ENCODE measurements at places on chromosomes 5 and 9.

DNA sequence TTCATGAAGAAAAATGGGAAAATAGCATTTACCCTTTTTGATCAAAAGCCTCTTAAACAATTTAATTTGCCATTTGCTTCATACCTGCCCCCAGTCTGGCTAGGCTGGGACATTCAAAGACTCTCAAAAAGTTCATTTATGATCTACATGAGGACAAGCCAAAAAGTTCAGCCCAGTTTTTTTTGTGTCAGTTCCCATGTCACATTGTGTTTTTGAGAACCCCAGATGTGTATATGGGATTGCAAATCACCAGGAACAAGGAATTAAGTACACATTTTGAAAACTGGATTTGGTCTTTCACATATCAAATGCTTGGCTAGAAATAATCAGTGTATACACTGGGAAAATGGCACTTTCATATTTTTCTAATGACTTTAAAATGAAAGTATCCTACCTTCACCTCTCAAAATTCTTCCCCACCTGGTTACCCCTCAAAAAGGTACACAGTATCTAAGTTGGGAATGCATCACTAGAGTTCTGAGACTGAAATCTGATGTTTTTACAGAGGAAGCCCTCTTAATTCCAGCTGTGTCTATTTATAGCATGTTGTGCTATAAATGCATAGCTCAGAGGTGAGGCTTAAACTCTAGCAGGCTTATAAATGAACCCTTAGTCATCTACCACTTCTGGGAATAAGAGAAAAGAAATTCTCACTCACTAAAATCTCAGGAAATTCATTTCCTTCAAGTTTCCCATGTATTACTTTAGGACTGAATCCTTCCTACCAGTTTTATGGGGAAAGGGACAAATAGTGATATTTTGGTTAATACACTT is 9.3 kb downstream of the STOM start:
- DNase-seq, result peak; percentile 84

- peak; percentile 37 for DNase-seq
These were observed 268.6 kb downstream of the SEC61B start for GRCh38 chr9:99490729-99491128.

- peak; percentile 32 for DNase-seq
These were observed 51.5 kb upstream of the RNU6ATAC start for GRCh38 chr9:134215699-134216448.

DNA sequence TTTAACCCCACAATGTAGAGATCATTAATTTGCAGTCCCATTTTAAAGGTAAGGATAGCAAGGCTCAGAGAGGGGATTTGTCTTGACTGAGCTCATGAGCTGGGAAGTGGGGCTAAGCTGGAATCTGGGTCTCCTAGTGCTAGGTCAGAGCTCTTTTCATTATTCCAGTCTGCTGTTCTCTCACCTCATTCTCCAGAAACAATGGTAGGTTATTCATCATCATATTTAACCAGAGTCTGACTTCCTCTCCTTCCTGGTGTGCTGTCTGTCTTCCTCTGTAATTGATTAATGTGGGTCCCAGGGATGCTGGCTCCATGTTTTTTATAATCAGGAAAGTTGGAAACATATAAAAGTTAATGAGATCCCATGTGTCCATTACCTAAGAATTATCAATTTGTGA is 20.6 kb downstream of the C9orf43 start:
- no peak for DNase-seq

- DNase-seq, result no peak
These were observed 18.3 kb downstream of the PTGES2 start for GRCh38 chr9:128109050-128109709.
